CD4-positive, CD25-positive, alpha-beta regulatory T cell (primary cell): ENCODE measurements at places on chromosomes 16 and 17. TPM values are rescaled to one million over a fixed set of nuclear protein-coding genes. Genes with fewer than 3 reads are reported as not detected.
A peak's percentile ranks its signal among the peaks of the same experiment; 100 is the strongest.

DNA sequence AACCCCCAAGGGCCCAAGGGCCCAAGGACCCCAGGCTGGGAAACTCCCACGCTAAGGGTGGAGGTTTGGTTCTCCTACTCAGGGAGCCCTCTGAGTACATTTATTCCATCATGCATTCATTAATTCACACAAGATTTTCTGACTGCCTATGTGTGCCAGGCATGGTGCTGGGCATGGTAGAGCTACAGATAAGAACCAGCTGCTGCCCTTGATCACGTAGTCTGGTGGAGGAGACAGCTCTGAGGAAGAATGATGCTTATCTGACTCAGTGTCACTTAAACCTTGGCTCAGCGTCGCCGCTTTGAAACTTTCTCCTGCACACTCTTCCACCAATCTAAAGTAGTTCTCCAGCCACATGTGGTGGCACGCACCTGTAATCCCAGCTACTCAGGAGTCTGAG, 3.6 kb upstream of the ARL4D start:
- DNase-seq = no peak

DNA sequence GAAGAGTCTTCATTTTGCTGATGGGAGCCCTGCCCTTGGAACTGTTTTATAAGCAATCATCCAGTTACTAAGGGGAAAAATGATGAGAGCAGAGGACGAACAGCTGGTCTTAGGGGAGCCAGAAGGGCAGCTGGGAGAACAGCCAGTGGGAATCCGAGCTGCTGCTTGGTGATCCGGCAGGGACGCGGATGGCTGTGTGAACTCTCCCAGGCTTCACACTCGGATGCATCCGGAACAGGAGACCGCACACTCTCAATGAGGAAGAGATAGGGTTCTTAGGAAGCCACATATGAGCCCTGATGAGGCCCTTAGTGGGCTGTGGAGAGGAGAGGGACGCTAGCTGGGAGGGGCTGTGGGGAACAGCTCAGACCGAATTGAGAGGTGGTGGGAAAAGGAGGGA, 5.0 kb upstream of the CACNG5 start:
- no peak for DNase-seq

DNA sequence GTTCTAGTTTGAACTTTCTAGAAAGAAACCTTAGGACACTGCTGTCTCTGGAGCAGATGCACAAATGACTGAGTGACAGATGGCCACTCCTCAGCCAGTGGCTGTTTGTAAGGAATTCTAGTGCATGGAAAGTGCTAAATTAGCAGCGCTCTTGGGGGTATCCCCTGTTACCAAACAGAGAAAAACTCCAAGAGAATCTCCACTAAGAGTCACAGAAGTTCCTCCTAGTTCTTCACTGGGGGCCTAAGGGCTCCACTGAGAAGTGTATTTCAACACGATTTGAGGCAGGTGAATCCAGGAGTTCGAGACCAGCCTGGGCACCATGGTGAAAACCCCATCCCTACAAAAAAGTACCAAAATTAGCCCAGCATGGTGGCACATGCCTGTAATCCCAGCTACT, 18.1 kb upstream of the IRF8 start:
- DNase-seq = no peak

DNA sequence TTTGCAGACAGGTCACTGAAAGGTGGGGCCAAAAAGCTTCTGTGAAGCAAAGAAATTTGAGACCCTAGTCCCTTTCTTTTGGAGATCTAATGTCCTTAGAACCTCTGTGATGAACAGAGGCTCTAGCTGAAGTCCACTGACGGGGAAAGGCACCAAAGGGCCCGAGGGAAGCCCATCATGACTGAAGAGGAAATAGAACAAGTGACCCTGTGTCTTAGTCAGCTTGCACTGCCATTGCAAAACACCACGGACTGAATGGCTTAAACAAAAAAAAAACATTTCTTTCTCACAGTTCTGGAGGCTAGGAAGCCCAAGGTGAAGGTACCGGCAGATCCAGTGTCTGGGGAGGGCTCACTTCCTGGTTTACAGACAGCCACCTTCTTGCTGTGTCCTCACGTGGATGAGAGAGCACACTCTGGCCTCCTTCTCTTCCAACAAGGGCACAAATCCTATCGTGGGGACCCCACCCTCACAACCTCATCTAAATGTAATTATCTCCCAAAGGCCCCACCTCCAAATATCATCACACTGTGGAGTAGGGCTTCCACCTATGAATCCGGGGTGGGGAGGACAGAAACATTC, 24.3 kb upstream of the ASGR2 start:
- no peak for DNase-seq

- no peak for DNase-seq
These were observed 1.1 kb downstream of the RPRML start for GRCh38 chr17:46977750-46978488.

- no peak for DNase-seq
These were observed 58.2 kb downstream of the NACA2 start for GRCh38 chr17:61532826-61533225.

GRCh38 chr17:42525221-42525620, 10.8 kb upstream of the NAGLU start:
- DNase-seq = no peak

- DNase-seq = peak; percentile 3
These were observed 1.1 kb downstream of the CREBBP start for GRCh38 chr16:3879258-3879886.

DNA sequence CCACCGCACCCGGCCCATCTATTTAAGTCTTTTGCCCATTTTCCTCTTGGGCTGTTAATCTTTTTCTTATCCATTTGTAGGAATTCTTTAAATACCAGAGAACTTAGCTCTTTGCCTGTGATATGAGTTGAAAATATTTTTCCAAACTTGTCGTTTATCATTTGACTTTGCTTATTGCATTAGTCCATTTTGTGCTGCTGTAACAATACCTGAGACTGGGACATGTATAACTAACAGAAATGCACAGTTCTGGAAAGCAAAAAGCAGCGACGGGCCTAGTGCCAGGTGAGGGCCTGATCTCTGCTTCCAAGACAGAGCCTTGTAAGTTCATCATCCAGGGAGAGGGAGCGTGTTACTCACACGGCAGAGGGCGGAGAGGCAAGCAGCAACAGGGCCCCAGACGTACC, 25.6 kb upstream of the BHLHA9 start:
- DNase-seq = no peak

DNA sequence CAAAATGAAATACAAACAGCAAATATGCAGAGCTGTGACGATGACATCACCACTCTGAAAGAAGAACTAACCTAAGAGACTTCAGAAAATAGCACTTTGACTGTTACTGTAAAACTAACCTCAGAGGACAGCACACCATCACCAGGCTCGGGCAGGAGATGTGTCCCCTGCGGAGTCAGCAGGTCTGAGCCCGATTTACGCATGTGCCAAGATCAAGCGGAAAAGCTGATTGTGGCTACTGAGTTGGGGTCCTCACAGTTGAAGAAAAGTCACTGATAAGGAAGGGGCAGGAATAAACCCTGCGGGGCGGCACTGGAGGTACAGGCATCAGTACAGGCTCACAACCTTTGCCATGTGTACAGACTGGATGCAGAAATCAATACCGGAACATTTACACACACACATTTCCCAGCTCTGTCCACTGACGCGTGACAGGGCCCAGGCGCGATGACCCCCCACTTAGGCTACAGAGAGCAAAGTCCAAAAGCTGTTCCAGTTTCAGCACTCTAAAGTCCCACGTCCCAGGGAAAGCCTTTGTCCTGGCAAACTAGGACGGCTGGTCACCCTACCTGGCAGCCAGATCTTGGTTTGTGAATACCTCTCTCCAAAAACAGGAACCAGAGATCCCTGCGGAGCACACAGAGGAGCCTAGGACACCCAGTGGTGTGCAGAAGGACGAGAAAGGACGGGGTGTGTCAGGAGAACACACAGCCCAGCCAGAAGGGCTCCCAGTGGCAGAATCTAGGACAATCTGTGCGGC, 21.5 kb downstream of the TRAP1 start:
- DNase-seq = no peak

- DNase-seq = no peak
These were observed 47.4 kb upstream of the LHX1 start for GRCh38 chr17:36889770-36890349.

GRCh38 chr16:5668553-5668952, 571.0 kb upstream of the EEF2KMT start:
- no peak for DNase-seq

- DNase-seq = no peak
These were observed 19.4 kb downstream of the KLHL36 start for GRCh38 chr16:84667600-84668309.

Gene KRT35
- total RNA-seq = not detected

Gene CRISPLD2
- 0.54 TPM for total RNA-seq

Gene NDUFB10
- total RNA-seq = 65.1 TPM

Gene EVPLL
- not detected for total RNA-seq

Gene XAF1
- 95.1 TPM for total RNA-seq

Gene CACNG1
- not detected for total RNA-seq

Gene KCNJ12
- 0.15 TPM for total RNA-seq
